ENCODE measurements at places on chromosomes 7 and 10. TPM values are rescaled to one million over a fixed set of nuclear protein-coding genes. Genes with fewer than 3 reads are reported as not detected.

DNA sequence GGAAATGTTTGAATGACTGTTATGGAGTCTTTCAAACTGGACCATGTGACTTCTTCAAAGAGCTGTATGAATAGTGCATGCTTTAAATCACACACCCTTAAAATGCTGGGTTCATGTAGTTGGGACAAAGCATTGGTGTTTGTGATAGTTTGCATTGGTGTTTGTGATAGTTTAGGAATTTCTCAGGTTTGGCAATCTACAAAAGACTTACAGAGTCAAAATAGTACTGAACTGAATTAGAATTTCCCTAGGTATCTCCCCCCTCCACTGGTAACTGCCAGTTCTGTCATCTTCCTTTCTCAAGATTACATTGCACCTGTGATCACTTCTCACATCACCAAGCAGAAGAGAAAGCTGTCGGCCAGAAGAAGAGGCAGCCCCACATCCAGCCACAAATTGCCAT, 261.1 kb downstream of the GATA3 start:
- no peak for DNase-seq

GRCh38 chr7:69283421-69283820, 314.9 kb upstream of the AUTS2 start:
- peak; percentile 59 for DNase-seq

GRCh38 chr10:124469956-124470484, 8.4 kb downstream of the LHPP start:
- DNase-seq: no peak

- DNase-seq: no peak
These were observed 12.7 kb upstream of the KLF6 start for GRCh38 chr10:3797750-3798149.

GRCh38 chr10:73819513-73820093, 8.2 kb upstream of the NDST2 start:
- DNase-seq: no peak

- peak; percentile 96 for DNase-seq
These were observed 7.1 kb downstream of the NUDT1 start for GRCh38 chr7:2248984-2249694.

DNA sequence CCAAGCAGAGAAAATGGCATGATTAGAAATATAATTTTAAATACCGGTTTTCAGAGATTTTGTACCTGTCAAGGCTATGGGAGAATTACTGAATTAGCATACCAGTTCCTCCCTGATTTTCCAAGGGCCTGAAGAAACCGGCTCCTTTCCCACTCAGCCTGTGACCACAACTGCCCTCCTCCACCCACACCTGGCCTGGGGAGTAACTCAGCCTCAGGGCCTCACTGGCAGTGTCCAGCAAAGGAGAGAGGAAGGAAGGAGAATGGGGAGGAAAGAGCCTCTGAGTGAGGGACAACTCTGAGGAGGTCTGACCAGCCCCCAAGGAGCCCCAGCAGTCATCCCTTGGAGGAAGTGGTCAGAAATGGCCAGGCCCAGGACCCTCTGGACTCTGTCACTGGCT, 98.0 kb upstream of the LYZL2 start:
- DNase-seq: peak; percentile 20

DNA sequence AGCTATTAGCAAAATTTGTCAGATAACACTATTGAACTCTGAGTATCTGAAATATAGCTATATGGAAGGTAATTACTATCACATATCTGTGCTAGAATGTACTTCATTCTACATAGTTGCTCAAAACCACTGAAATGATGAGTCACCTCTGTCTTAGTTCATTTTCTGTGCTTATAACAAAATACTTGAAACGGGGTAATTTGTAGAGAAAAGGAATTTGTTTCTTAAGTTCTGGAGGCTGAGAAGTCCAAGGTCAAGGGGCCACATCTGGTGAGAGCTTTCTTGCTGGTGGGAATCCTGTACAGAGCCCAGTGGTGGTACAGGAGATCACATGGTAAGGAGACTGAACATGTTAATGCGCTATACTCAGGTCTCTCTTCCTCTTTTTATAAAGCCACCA, 41.9 kb upstream of the TNKS2 start:
- DNase-seq: peak; percentile 49

DNA sequence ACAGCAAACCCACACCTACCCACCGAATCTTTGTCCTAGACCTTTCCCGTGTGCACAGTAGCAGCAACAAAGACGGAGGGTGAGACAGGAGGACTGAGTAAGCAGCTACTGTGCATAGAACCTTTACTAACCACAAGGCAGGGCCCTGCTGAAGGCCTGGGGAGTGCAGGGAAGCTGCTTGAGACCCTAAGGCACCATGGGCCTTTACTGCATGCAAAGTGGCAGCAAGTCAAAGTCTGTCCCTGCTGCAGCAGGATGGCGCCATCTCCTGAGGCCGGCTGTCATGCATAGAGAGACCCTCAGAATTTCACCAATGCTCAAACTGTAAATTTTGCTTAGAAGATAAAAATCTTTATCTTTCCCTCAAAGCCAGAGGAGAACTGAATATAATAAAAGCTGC, 610.5 kb downstream of the ACTR3B start:
- no peak for DNase-seq

DNA sequence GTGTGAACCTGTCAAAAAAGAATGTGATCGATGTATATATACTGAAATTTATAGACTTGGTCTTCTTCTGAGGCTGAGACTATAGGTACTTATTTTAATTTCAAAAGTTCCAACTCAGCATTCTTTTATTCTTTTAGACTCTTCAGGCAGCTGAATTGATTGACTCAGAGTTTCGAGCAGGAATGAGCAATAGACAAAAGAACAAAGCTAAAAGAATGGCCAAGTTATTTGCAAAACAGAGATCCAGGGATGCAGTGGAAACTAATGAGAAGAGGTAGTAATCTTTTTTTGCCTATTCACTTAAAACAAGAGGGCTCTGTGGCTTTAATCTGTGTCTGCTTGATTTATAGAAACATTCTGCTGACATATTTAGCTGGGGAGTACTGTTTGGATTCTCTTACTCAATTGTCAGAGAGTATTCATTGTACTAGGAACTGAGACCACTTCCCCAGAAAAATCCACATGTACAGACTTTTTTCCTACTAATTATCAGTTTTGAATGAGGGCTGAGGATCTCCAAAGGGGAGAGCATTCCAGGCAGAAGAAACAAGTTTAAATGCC, 30.1 kb downstream of the BTAF1 start:
- no peak for DNase-seq

DNA sequence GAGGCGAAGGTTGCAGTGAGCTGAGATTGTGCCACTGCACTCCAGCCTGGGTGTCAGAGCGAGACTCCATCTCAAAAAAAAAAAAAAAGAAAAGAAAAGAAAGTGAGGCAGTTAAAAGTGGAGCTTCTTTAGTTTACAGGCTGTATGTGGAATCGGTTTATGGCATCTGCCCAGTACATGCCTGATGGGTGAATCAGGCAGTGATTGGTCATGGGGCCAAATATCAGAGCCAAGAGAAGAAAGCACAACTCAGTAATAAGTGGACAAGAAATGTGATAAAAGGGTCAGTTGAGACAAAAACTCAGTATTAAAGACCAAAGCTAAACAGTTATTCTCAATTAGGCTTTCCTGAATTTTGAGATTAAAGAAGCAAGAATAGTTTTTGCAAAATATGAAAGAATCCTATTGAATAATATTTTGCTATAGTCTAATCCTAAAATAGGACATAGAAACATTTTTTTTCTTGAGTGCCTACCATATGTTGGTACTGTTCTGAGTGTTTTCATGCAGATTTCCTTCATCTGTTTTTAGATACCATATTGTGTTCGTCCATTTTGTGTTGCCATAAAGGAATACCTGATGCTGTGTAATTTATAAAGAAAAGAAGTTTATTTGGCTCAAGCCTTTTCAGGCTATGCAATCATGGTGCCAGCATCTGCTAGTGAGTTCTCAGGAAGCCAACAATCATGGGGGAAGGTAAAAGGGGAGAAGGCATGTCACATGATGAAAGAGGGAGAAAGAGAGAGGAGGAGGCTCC, 14.4 kb downstream of the CDC14C start:
- DNase-seq: peak; percentile 63

GRCh38 chr10:124000792-124001201, 92.6 kb downstream of the CHST15 start:
- peak; percentile 93 for DNase-seq

DNA sequence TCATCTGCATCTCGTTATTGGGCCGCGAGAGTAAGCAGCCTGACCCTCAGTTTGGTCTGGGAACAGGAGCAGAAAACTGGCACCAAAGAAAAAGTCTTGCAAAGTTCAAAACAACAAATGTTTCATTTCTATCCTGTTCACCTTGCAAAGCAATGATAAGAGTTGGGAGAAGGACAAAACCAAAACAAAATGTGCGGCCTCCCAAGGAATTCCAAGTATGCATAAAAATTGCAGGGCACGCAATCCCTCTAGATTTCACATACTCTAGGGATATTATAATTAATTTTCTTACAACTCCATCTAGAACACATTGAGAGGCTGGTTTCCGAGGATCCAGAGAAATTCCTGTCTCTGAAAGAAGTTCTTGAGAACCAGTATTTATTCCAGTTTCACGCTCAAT, 20.1 kb downstream of the CHUK start:
- peak; percentile 18 for DNase-seq

GRCh38 chr10:122786269-122786668, 59.4 kb downstream of the CUZD1 start:
- DNase-seq: peak; percentile 42

GRCh38 chr10:62666275-62666674, 138.2 kb upstream of the ADO start:
- DNase-seq: no peak

DNA sequence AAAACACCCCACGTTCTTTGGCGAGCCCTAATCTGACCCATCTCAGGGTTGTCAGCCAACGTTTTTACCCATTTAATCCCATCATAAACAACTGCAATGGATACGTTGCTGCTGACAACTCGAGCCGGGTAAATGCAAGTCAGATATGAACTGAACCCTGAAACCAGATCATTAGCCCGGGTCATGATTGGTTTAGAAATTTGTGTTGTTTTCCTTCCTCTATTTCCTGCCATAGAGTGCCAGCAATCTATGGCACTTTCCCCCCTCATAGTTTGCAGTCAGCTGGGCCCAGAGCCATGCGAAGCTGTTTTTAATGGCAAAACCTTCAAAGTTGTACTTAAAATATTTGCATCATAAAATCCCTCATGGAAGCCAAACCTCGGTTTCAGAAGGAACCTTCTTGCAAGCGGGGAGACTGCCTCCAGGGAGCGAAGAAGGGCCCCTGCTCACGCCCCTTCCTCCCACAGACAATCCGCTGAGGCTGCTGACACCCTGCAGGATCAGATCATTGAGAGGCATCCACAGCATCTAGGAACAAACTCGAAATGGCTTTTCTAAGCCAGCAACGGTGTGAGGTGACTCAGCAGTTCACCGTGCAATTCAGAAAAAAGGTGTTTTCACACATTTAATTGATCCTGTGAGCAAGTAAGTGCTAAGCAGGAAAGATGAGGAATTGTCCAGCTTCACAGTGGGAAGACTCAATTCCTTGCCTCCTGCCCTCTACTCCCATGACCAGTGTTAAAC, 710.1 kb downstream of the PARD3 start:
- DNase-seq: no peak

DNA sequence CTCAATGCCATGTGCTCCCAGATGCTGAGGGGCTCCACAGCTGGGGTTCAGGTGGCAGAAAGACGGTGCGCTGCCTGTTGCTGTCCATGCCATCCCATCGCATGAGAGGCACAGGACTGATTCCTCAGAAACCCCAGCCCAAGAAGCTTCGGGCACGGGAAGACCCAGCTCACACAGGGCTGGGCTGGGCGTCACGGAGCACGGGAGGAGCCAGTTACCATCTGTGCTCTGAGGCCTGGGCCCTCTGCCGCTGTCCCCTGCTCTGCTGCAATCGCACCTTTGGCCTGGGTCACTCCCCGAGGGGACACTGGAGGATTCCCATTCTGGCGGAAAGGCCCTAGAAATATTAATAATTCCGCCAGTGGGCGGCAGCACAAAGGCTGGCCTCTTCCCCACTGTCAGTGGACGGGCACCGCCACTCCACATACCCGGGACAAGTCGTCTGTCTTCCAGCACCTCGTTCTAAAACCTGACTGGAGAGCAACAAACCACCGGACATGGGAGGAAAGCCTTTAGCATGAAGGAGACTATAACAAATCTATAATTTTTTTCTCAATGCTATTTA, 92.1 kb downstream of the PIP4K2A start:
- no peak for DNase-seq

DNA sequence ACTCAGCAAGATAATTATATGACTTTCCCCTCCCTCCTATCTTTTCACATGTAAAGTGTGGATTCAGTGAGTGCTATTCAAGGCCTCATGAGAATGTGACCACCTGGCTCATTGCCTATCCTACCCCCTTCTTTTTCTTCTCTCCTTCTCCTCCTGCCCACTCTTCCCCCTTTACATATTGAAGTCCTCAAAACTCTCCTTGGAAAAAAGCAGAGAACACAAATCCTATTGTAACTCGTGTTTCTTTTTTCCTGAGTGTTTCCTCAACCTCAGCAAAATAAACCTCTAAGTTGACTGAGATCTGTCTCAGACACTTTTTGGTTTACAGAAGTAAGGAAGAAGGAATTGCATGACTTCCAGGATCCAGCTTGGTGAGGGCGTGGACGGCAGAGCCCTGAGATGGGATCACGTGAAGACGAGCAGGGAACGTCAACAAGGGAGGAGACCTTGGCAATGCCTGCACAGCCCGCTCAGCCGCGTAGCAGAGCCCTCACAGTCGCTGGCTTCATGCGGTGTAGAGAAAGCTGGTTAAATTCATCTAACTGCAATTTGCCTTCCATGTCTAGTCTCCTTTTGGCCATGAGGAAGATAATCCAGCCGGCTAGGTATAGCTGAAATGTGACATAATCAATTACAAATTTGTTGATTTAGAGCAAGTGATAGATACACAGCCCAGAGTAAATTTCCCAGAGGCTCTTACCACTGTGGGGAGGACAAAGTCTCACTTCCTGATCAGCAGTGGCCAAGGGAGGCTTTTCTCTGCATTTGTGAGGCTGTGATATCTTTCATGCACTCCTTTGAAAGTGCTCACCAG, 75.7 kb downstream of the LYZL2 start:
- no peak for DNase-seq

- DNase-seq: peak; percentile 59
These were observed 20.5 kb upstream of the PITRM1 start for GRCh38 chr10:3192856-3193635.

DNA sequence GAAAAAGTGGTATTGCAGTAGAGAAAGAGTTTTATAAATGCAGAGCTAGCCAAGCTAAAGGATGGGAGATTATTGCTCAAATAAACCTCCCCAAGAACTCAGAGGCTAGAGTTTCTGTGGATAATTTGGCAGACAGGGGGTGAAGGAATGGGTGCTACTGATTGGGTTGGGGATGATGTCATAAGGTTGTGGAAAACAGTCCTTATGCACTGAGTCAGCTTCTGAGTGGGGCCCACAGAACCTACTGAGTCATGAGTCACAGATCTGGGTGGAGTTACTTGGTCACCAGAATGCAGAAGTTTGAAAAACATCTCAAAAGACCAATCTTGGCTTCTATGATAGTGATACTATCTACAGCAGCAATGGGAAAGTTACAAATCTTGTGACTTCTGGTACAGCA, 1146.7 kb downstream of the TYW1 start:
- DNase-seq: no peak

- DNase-seq: no peak
These were observed 117.8 kb downstream of the WDR37 start for GRCh38 chr10:1174022-1174421.

The MMD2 gene
- not detected for total RNA-seq

The ASB10 gene
- not detected for total RNA-seq

The INHBA gene
- 2.1 TPM for total RNA-seq

The IKZF1 gene
- not detected for total RNA-seq

The ZCWPW1 gene
- 5.2 TPM for total RNA-seq

The GNG11 gene
- 30.2 TPM for total RNA-seq

The UCMA gene
- total RNA-seq: not detected

The HOXA6 gene
- 3.7 TPM for total RNA-seq

The FBXL13 gene
- total RNA-seq: 0.59 TPM

The NKX1-2 gene
- total RNA-seq: 0.02 TPM

The KAZALD1 gene
- 12.5 TPM for total RNA-seq
